Stimulated activated CD8-positive, alpha-beta memory T cell treated with anti-CD3 and anti-CD28 coated beads, Interleukin-4, amount 100 ng/mL, for 4 hours (primary cell): ENCODE measurements at places on chromosomes 1 and 21.

- DNase-seq: no peak
These were observed 128.0 kb upstream of the ADGRL2 start for GRCh38 chr1:81672766-81673165.

DNA sequence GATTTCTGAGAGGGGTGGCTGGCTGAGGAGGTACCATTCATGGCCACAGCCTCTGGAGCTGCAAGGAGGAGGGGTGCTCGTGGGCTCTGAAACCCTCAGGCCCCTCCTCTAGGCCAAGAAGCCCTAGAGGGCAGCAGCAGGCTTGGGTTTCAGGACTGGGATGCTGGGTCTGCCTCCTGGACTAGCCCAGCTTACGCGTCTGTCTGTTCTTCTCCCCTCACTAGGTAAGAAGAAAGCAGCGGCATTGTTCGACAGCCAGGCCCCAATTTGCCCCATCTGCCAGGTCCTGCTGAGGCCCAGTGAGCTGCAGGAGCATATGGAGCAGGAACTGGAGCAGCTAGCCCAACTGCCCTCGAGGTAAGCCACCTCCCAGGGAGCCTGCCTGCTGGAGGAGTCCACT lies 60.3 kb downstream of the TMEM53 start:
- no peak for DNase-seq

DNA sequence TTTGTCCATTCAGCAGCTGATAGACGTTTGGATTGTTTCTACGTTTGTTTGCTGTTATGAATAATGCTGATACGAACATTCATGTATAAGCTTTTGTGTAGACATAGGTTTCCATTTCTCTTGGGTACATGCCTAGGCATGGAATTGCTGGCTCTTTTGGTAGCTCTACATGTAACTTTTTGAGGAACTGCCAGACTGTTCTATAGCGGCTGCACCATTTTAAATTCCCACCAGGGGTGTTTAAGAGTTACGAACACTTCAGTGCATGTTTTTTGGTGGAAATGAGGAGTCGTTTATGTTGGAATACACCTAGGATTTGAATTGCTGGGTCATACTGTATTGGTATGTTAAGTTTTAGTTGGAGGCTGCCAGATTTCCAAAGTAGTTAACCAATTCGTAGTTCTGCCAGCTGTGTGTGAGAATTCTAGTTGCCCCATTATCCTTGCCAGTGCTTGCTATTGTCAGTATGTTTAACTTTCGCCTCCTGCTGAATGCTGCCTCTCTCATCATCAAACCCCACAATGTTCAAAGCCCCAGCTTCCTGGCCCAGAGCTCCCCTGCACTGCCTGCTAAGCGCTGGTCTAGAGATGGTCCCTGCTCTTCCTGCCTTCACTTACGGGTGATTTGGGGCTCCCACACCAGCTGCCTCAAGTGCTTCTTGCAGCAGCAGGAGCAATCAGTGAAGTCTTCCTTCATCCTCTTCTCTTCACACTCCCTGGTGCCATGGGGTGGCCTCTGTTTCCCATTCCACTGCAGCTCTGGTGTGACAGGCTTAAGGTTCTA lies 81.0 kb downstream of the MAN1C1 start:
- no peak for DNase-seq

DNA sequence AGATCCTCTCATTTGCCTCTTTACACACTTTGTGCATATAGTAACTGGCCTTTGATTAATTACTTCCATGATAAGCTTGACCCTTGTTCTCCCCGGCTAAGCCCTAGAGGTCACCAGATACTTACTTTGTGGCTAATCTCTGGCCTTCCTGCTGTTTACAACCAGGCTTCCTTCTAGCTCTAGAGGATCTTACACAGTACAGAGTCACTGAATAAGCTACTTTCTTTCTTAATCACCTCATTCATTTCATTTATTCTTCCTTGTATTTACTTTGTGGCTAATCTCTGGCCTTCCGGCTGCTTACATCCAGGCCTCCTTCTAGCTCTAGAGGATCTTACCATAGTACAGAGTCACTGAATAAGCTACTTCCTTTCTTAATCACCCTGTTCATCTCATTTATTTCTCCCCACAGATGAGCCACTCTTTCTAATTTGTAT lies 144.3 kb upstream of the C1orf21 start:
- no peak for DNase-seq

- no peak for DNase-seq
These were observed 1.9 kb downstream of the AGO1 start for GRCh38 chr1:35884934-35885333.

GRCh38 chr1:70745199-70745598 lies 302.4 kb downstream of the PTGER3 start:
- DNase-seq: no peak

DNA sequence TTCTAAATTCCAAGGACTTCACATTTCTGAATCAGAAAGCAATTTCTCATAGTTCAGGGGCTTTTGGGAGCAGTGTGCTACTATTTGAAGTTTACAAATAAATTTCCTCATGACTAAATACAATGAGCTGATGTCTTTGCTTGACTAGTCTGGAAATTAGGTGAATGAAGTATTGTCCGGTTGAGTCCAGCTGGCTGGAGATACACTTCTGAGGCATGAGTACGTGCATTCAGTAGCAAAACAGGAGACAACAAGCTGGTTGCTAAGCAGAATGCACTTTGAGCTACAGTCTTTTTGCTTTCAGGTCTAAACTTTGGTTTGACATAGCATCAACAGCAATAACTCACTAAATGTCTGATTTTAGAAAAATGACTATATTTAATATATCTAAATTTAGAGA lies 27.1 kb downstream of the ZNHIT6 start:
- DNase-seq: no peak

DNA sequence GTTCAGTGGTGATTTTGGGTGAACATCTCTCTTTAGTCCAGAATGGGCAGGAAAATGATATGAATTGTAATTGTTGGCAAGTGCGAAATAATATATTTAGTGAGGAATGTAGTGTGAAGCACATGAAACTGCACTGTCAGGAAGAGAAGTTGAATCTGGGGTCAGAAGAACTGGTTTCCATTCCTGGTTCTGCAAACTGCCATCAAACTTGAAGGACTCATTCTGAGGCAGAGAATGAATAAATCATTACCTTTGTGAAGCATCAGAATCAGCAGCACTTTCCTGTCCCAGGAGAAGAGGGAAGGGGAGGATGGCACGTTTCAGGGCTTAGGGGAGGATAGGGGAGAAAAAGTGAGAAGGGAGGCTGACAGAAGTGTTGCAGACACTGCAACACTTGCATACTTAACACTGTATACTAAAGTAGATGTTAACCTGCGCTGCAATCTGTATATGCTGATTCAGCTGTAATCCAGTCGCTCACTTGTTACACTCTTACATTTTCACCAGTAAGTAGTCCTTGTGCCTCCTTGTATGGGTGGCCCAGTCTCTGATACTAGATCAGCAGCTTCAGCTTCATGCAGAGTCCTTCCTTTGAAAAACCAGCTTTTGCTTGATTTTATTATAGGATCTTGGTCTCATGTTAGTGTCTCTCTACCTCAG lies 10.5 kb upstream of the RPTN start:
- DNase-seq: no peak

DNA sequence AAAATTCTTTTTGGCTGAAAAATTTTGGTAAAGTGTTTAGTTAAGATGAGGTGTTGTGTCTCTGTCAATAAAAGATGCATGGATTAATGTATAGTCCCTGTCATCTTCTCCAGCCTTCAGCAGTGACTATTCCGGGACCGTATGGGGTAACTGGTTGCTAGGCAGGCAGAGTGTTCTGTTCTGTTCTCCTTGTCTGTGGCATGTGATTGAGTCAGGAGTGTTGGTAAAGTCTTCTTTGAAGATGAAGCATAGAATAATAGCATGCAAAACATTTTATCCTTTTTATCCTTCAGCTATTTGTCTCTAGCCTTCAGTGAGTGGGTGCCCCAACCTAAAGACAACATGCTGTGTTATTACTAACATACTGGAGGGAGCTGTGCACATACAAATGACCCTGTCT lies 74.6 kb downstream of the RGL1 start:
- no peak for DNase-seq

GRCh38 chr1:37174341-37174740 lies 140.0 kb upstream of the GRIK3 start:
- DNase-seq: no peak

GRCh38 chr1:24970926-24971875 lies 41.1 kb upstream of the RUNX3 start:
- no peak for DNase-seq

GRCh38 chr1:94305704-94306103 lies 68.3 kb upstream of the ARHGAP29 start:
- DNase-seq: no peak

DNA sequence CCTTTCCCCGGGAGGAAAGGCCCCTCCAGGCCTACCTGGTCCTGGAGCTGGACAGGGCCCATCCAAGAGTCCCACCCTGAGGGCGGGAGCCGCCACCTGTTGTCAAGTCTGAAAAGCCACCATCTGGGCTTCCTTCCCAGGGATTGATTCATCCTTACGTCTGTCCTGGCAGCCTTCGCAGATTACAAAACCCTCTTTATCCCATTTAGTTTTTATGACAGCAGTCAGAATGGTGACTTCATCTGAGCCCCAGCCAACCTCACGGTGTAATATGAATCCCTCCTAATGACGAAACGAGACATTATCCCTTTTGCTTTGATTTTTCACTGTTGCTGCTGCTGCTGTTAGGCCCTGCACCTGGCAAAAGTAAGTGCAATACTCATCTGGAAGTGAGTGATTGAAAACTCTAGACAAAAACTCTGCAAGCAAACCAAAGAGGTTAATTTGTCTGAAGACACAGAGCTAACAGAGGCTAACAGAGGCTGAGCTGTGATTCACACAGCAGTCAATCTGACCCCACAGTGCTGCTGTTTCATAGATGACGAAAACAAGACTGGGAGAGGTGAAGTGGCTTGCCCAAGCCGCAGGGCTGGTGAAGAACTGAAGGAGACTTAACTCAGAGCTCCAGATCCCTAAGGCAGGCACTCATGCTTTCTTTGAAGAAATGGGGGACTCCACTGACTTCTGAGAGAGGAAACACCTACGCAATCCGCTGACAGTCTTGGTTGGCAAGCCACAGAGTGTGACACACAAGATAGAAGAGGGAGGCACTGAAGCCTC lies 30.0 kb upstream of the S100A7 start:
- no peak for DNase-seq

DNA sequence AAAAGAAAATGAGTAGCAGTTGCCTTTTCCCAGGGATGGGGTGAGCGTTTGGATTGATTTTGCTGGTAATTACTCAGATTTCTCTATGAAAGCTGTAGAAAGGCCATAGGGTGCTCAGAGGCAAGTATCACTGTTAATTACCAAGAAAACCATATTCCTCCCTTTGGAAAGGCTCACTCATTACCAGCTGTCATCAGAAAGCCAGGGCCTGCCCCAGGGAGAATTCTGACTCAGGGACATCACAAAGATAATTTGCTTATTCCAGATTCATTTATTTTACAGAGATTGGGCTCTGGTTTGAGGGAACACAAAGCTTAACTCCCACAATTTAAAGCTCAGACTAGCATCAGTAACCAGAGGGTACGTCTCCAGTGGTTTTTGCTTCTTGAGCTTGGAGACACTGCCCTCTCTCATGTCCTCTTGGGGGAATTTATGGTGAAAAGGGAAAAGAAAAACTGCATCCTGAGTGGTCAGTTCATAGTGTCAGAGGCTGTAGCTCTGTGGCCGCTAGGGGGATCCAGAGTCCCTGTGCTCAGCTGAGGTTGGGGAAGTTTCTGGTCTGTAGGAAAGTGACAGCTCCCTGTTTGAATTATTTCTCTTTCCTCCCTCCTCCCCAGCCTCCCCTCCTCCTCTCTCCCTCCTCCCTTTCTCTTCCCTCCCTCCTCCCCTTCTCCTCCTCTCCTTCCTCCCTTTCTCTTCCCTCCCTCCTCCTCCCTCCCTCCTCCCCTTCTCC lies 204.3 kb downstream of the KCNJ6 start:
- no peak for DNase-seq

DNA sequence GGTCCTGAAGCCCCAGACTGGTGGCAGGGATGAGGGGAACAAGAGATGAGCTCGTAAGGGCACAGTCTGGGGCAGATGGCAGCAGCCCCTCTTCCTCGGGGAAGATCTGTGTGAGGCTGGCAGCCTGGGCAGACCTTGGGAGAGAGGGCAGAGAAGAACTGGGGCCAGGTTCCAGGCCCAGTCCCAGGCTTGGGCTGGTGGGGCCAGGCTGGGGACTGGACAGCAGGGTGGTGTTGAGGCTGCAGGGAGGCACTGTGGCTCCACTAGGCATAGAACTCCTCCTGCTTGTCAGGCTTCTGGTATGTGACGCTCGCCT lies 35.7 kb downstream of the SDC3 start:
- no peak for DNase-seq

DNA sequence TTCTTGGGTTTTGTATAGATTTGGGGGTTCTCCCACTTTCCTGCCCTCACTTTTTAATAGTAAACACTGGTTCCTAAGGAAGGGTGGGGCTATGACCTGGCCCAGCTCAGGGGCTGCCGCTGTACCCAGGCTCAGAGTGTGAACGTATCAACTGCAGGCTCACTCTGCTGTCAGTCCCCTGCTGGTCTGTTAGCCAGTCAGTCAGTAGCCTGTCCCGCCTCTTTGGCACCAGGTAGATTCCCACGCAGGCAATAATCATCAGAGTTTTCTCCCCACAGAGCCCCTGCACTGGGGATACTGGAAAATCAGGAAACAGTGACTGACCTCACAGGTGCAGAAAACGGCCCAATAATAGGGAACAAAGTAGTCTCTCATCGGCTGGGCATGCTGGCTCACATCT lies 15.0 kb upstream of the ALPL start:
- DNase-seq: no peak

DNA sequence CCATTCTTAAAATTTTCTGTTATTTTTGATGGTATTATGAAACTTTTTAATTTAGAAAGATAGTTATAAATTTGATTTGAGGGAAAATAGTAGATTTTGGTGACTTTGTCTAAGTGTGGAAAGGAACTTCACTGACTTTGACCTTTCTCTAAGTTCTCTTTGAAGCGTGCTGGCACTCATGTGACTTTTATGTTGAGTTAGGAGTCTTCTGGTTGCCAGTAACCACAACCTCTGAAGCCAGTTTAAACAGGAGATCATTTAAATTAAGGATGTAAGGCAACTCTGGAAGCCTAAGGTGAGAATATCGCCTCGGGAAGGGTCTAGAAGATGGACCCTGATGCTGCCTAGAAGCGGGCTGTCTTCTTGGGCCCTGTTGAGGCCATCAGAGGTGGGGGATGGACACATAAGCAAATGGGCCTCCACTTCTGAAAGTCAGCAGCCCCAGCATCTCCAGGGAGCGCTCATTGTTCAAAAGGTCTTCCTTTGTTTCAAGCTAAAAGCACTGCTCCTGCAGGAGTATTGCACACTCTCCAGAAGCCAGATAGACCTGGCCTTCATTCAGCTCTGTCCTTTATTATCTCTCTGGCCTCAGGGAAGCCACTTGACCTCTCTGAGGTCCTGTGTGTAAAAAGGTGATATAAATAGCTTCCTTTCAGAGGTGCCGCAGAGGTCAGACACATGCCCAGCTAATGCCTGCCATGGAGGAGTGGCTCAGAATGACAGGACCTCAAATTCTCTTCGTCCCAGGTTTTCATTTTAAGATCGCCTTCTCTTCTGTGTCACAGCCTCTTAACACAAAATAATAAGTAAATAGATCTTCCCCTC lies 5.1 kb upstream of the RCAN1 start:
- no peak for DNase-seq

DNA sequence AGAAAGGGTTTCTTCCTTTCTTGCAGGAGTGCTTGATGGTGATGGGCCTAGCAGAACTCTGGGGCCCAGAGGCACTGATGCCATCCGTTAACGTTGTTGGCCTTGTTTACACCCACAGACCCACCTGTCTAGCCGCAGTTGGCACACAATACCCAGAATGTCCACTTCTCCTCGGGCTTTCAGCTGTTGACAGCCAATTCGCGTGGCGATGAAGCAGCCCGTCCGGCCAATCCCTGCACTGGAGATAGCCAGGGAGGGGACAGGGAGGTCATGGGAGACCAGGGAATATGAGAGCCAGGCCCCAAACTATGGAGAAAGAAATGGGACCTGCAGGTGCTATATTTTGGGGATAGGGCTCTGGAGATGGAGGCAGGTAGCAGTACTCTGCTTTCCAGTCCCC lies 5.7 kb upstream of the ARL8A start:
- DNase-seq: no peak
